ENCODE measurements at places on chromosomes 7 and 10.

DNA sequence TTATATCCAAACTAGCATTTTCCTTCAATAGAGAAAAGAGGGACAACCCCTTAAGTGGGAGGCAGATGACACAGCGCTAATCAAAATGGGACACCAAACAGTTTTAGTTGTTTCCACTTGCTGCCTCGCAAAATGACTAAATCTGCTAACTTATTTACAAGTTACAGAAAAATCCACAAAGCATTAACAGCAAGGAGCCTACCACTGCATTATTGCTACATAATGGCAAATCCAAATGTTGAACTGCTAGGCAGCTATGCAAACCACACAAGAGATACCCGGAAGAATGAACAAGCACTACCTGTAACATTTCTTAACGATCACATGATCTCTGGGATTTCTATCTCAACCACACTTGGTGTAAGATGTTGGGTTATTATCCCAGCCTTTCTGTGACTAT lies 96.7 kb downstream of the SFMBT2 start:
- H3K4me1 ChIP-seq: no peaks in the 10 kb centered on the region
- H3K27ac ChIP-seq: no peak overlapping the region
- DNase-seq: no peak
- H3K4me3 ChIP-seq: no peak overlapping the region

DNA sequence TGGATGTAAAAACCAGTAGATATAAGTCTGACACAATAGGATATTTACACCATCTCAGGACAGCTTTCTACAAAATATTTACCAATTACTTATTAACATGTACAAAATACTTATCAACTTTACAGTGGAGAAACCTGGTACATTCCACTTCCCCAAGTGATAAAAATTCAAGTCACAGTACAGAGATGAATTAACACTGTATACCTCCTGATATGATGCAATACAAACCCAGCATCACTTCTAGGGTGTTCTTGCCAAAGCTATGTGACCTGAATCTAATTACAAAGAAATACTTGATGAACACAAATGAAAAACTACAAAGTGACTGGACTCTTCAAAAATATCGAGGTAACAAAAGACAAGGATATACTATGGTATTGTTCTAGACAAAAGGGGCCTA lies 156.4 kb upstream of the FGFR2 start:
- no peak overlapping the region for H3K27ac ChIP-seq
- H3K27me3 ChIP-seq: no peaks in the 10 kb centered on the region
- H3K4me3 ChIP-seq: no peak overlapping the region
- H3K36me3 ChIP-seq: peaks cover 19% of the 10 kb centered on the region
- no peaks in the 10 kb centered on the region for H3K4me1 ChIP-seq

DNA sequence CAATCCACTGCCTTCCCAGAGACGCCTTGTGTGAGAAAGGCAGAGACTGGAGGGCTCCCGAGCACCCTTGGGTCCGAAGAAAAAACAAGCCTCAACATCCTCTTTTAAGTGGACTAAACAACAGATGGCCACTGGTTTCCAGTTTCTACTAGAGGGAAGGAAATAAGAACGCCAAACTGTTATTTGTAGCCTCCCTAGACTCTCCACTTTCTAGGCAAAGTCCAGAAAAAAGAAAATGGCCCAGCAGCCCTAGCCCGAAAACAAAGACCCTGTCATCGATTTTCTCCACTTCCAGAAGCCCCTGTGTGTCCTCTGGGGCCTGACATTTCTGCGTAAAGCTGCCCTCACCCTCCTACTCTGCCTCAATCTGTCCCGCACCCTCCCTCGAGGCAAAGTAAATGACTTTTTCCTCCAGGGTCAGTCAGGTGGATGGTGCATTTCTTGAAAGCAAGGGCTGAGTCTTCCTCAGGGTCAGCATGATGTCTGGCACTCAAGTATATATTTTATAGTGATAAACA lies 6.0 kb downstream of the RGS10 start:
- H3K4me1 ChIP-seq: peaks cover 5% of the 10 kb centered on the region
- H3K27me3 ChIP-seq: peaks cover 19% of the 10 kb centered on the region
- no peak overlapping the region for H3K4me3 ChIP-seq
- H3K27ac ChIP-seq: no peak overlapping the region
- DNase-seq: no peak

DNA sequence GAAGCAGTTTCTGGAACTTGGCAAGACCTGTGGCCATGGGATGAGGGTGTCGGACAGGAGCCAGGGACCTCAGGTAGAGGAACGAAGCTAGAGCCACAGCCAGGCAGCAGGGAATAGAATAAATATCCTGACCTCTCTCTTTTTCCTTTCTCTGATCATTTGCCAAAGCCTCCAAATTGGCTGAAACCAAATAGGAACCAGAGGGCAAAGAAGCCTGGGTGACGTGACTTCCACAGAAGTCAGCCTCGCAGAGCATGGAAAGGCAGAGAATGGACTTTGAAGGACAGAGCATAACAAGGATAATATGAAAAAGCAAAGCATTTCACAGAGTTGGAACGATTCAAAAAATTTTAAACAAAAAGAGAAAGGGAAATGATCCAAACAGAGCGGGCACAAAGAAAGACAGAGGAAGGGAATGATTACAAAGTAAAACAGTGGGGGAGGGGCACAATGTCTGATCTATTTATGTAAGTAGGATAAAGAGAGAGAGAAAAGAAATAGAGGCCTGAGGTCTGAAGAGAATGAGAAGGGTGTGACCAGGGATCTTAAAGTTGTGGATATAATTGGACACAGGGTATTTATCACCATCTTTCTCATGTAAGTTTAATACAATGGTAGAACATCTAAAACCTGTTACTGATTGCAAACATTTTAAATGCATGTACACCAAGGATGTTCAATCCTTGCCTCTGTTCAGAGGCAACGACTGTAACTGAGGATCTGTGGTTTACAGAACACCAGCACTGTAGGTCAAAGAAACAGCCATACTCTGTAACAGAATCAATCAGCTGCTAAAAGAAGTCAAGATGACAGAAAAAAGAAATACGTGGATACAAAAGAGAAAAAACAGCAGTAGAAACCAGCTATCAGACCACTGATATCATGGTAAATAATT lies 4.5 kb upstream of the ZEB1 start:
- H3K27me3 ChIP-seq: no peaks in the 10 kb centered on the region
- no peaks in the 10 kb centered on the region for H3K4me1 ChIP-seq
- no peak for DNase-seq
- H3K4me3 ChIP-seq: no peak overlapping the region
- H3K27ac ChIP-seq: no peak overlapping the region

GRCh38 chr7:88226886-88227516 lies 7.2 kb upstream of the SRI start:
- H3K27me3 ChIP-seq: no peaks in the 10 kb centered on the region
- H3K4me3 ChIP-seq: no peak overlapping the region
- no peak overlapping the region for H3K27ac ChIP-seq
- no peak for DNase-seq
- H3K36me3 ChIP-seq: no peaks in the 10 kb centered on the region

DNA sequence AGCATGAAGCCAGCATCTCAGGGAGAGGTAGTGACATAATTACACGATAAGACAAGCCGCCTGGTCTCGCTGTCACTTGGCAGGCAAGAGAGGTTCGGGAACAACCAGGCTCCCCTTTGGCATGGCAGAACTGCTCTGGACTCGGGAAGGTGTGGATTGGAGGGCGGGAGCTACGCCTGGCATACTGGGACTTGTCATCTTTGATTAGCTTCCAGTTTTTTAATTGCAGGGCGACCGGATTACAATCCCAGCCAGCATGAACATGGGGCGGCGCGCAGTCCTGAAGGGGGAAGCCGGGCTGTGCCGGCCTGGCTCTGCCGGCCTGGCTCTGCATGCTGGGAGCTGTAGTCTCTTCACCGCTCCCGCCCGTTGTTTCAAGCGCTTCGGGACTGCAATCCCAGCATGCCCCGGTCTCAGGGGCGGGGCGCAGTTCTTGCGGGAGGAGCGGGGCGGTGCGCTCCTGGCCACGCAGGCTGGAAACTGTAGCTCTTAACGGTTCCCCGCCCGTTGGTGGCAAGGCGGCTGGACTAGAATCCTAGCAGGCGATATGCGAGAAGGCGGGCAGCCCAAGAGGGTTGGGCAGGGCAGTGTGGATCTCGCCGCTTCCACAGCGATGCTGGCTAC lies 45.5 kb upstream of the ZNF716 start:
- no peaks in the 10 kb centered on the region for H3K36me3 ChIP-seq
- no peaks in the 10 kb centered on the region for H3K4me1 ChIP-seq
- no peak overlapping the region for H3K27ac ChIP-seq
- no peak for DNase-seq

- H3K27ac ChIP-seq: no peak overlapping the region
- no peaks in the 10 kb centered on the region for H3K36me3 ChIP-seq
- no peak for DNase-seq
- H3K4me1 ChIP-seq: peaks cover 3% of the 10 kb centered on the region
Measured at GRCh38 chr7:70352906-70353305, 754.6 kb downstream of the AUTS2 start.

- H3K27ac ChIP-seq: no peak overlapping the region
- H3K36me3 ChIP-seq: peaks cover 55% of the 10 kb centered on the region
- DNase-seq: no peak
- no peaks in the 10 kb centered on the region for H3K4me1 ChIP-seq
- no peaks in the 10 kb centered on the region for H3K27me3 ChIP-seq
- H3K4me3 ChIP-seq: no peak overlapping the region
Measured at GRCh38 chr10:71815515-71816130, 35.4 kb downstream of the PSAP start.

- DNase-seq: no peak
- H3K36me3 ChIP-seq: no peaks in the 10 kb centered on the region
- no peak overlapping the region for H3K27ac ChIP-seq
- no peaks in the 10 kb centered on the region for H3K4me1 ChIP-seq
Measured at GRCh38 chr7:138352570-138353461, 107.2 kb upstream of the TRIM24 start.

DNA sequence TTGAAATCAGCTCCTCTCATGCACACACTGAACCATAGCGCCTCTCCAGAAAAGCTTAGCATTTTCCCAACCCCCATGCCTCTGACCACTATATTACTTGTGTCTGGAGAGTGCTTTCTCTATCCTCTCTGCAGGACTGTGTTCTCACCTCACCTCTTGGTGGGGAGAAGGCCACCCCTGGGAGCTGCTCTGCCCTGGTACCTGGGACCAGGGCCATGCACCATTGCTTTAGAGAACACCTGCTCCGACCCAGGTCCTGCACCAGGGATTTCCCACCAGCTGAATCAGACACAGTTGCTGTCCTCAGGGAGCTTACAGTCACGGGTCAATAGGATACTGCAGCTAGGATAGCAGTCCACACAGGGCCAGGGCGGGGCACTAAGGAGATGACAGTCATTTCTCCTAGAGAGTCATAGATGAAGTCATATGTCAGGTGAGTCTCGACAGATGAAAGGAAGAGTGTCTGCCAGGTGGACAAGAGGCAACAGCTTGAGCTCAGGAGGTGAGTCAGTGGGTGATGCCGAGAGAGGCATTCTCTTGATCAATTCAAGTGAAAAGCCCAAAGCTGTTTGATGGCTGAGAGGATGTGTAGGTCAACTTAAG lies 619 bp upstream of the LMTK2 start:
- peaks cover 9% of the 10 kb centered on the region for H3K4me1 ChIP-seq
- no peak overlapping the region for H3K27ac ChIP-seq
- no peak for DNase-seq
- H3K4me3 ChIP-seq: no peak overlapping the region
- no peaks in the 10 kb centered on the region for H3K27me3 ChIP-seq

DNA sequence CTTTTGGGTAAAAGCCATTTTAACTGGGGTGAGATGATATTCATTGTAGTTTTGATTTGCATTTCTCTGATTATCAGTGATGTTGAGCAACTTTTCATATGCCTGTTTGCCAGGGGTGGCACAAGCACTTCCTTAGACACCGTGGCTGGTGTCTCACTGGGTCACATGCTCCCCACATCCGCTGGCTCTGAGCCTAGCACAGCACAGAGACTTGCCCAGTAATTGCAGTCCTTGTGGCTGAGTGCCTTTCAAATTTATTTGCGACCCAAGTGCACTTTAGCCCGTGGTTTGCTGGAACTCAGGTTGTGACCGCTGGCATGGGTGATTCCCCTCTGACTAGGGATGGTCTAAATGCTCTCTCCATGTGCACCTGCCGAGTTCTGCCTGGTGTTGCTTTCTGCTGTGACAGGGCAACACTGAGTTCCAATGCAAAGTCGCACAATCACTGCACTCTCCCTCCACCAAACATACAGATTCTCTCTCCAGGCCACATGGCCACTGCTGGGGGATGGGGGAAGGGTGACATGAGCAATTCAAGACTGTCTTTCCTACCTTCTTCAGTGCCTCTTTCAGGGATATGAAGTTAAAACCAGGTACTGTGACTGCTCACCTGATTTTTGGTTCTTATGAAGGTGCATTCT lies 66.5 kb downstream of the ZNF277 start:
- H3K27ac ChIP-seq: no peak overlapping the region
- DNase-seq: no peak
- H3K4me3 ChIP-seq: no peak overlapping the region
- H3K36me3 ChIP-seq: no peaks in the 10 kb centered on the region
- no peaks in the 10 kb centered on the region for H3K27me3 ChIP-seq

DNA sequence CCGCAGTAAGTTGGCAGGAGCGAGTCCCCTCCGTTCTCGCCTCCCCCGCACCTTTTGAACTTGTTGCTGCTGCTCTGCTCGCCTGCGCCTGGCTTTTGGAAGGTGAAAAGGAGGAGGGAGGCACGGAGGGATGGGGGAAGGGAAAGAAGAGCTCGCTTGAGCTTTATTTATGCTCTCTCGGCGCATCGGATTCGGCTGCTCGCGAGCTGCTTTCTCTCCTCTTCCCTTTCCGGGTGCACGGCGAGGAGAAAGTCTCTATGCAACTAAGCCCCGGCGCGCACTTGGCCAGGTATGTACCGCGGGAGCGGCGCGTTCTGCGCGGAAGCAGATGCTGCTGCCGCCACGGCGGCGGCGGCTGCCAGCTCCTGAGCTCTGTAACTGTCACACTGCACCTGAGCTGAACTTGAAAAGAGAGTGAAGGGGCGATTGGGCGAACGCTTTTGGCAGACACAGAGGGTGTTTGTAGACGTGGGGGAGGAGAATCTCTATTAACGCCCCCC lies 551 bp downstream of the KCND2 start:
- H3K27ac ChIP-seq: no peak overlapping the region
- peaks cover 3% of the 10 kb centered on the region for H3K4me1 ChIP-seq
- peaks cover 9% of the 10 kb centered on the region for H3K27me3 ChIP-seq
- H3K4me3 ChIP-seq: peak overlapping the region; percentile 85
- no peak for DNase-seq
- no peaks in the 10 kb centered on the region for H3K36me3 ChIP-seq

- no peaks in the 10 kb centered on the region for H3K36me3 ChIP-seq
- H3K4me1 ChIP-seq: no peaks in the 10 kb centered on the region
- H3K27me3 ChIP-seq: no peaks in the 10 kb centered on the region
- H3K4me3 ChIP-seq: no peak overlapping the region
- no peak for DNase-seq
Measured at GRCh38 chr7:133805426-133805825, 321.7 kb upstream of the LRGUK start.

DNA sequence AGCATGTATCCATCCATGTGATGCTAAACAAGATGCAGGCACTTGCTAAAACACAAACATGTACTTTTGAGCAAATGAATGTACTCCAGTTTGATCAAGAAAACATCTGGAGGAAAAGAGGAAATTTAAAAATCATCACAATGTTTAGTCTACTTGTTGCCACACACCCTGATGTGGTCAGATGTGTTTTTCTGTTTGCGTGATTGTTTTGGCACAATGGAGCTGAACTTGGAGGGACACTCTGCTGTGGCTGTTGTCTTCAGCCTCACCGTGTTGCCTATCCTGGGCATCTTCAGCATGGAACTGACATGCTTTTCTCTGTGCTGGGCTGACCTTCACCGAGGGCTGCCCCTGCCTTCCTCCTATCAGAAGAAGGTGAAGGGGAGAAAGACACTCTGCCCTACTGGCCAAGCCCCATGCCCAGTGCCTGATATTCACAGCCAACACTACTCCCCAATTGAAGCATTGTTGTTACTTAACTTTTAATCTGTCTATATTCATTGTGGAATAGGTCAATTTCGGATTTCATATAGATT lies 268.3 kb upstream of the IGFBP3 start:
- no peaks in the 10 kb centered on the region for H3K27me3 ChIP-seq
- H3K36me3 ChIP-seq: no peaks in the 10 kb centered on the region
- no peak overlapping the region for H3K27ac ChIP-seq
